CD4-positive, CD25-positive, alpha-beta regulatory T cell (primary cell): ENCODE measurements at places on chromosomes 11 and 22.

DNA sequence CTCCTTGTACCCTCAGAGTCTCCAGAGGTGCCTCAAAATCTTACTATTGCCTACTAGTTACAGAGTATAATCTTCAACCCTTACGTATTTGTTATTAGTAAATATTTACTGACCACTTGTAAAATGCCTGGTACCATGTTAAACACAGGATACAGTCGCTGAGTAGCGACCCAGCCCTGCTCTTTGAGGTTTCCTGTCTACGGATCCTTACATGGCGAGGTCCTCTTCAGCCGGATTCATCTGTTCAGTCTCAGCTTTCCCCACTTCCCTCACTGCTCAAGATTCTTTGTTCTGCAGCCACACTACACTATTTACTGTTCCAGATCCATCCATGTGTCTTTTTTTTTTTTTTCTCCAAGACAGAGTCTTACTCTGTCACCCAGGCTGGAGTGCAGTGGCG is 13.2 kb upstream of the TTC36 start:
- no peak for DNase-seq

DNA sequence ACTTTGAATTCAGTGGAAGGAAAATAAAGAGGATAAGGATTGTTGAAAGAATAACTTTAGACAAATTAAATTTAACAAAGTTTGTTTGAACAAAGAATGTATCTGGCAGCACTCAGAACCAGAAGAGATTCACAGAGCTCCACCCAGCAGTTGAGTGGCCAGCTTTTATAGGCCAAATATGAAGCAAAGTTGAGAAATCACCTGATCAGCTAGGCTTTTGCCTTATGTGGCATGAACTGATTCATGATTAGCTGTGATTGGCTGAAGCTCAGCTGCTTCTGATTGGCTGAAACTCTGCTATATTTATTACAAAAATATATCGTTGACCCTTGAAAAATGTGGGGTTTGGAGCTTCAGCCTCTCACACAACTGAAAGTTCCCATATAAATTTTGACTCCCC is 62.6 kb downstream of the PIWIL4 start:
- no peak for DNase-seq

GRCh38 chr11:23391031-23391430 is 530.8 kb upstream of the CCDC179 start:
- no peak for DNase-seq

- no peak for DNase-seq
Measured at GRCh38 chr22:22903355-22903777, 15.8 kb downstream of the IGLL5 start.

DNA sequence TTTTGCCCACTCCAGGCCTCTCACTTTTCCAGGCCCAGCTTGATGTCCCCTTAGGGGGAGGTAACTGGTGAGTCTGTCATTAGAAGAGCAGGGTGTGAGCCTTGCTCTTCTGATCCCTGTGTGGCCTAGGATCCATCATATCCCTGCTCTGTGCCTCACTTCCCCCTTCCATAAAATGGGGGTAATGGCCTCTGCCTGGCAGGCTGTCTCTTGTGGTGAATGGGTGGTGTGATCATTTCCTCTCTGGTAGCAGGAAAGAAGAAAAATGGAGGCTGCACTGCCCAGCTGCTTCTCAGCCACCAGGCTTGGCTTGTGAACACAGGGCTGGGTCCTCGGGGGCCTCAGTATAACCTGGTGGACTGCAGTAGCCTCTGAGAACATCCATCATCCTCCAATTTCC is 5.6 kb downstream of the ARHGEF17 start:
- no peak for DNase-seq

GRCh38 chr22:34236527-34236926 is 316.3 kb upstream of the LARGE1 start:
- DNase-seq: no peak

- DNase-seq: no peak
Measured at GRCh38 chr11:75198278-75198973, 42.1 kb upstream of the TPBGL start.

DNA sequence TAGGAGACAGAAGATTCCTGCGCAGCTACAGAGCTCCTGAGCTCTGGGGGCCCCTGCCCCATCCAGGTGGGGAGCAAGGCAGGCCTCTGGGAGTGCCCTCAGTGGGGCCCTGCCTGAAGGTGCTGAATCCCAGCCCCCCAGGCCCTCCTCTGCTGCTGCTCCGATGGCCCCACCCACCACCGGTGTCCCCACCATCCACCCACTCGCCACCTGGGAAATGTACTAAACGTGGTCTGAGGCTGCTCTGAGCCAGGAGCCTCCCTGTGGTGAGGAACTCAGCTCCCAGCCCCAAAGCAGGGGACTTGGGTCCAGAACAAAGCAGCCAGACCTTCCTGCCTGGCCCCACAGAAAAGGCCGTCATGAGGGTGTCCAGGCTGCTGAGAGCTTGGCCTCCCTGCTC is 289.4 kb downstream of the CTTN start:
- DNase-seq: no peak
